ENCODE measurements at places on chromosomes 4 and X. TPM values are rescaled to one million over a fixed set of nuclear protein-coding genes. Genes with fewer than 3 reads are reported as not detected.

PPBP gene
- not detected for total RNA-seq

ZFP42 gene
- not detected for total RNA-seq

TEX13B gene
- not detected for total RNA-seq

THOC2 gene
- 70.4 TPM for total RNA-seq

WDR13 gene
- 184 TPM for total RNA-seq

CTAG2 gene
- not detected for total RNA-seq

GPR173 gene
- 4.0 TPM for total RNA-seq
